Astrocyte of the spinal cord (primary cell): ENCODE measurements at places on chromosomes 6 and 20.

GRCh38 chr20:3209946-3210317, 634 bp downstream of the ITPA start:
- peak; percentile 6 for DNase-seq

- no peak for DNase-seq
Measured at GRCh38 chr6:45803071-45803470, 212.6 kb downstream of the CLIC5 start.

DNA sequence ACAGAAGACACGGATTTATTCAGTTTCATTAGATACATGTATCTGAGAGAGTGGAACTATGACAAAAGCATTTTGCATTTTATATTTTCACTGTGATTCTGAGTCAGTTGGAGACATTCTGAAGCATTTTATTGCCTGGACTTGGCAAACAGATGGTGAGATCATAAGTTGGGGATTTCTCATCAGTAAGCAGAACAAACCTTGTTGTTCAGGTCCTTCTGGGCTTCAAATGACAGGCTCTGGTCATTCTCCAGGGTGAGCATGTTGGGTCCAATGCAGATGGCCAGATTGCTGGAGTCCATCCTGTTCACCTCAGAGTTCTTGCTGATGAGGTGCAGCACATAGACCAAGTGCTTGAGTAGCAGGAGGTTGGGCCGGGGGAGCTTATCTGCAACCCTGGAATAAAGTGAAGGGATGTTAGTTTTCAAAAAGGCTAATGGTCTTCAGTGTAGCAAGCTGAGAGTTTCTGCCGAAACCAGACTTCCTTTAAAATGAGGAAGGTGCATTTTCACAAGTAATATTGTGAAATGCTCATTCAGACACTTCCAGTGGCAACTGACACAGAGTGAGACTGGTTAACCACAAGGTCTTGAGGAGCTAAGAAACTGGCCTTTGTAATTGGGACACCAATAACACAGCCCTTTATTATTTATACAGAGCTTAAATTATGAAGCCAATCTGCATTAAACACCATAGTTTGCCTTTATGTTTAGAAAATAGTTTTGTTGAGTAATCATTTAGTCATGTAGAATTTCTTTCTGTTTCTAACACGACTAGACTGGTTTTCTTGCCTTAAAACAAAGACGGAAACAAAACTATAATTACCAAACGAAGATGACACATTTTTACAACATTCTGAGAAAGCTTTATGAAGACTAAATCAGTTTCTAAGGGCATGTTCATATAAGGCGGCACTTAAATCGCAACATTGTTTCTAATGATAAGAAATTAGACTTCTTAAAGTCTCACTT, 5.6 kb downstream of the TAGAP start:
- peak; percentile 28 for DNase-seq

DNA sequence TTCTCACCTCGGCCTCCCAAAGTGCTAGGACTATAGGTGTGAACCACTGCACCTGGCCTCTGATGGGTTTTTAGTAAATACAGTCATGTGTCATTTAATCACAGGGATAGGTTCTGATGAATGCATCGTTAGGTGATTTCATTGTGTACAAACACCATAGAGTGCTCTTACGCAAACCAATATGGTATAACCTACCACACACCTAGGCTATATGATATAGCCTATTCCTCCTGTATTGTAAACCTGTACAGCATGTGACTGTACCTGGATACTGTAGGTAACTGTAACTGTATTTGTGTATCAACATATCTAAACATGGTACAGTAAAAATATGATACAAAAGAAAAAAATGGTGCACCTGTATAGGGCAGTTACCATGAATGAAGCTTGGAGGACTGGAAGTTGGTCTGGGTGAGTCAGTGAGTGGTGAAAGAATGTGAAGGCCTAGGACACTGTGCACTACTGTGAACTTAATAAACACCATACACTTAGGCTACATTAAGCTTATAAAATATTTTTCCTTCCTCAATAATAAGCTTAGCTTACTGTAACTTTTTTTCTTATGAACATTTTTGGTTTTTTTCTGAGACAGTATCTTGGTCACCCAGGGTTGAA, 10.0 kb downstream of the BICRAL start:
- no peak for DNase-seq

DNA sequence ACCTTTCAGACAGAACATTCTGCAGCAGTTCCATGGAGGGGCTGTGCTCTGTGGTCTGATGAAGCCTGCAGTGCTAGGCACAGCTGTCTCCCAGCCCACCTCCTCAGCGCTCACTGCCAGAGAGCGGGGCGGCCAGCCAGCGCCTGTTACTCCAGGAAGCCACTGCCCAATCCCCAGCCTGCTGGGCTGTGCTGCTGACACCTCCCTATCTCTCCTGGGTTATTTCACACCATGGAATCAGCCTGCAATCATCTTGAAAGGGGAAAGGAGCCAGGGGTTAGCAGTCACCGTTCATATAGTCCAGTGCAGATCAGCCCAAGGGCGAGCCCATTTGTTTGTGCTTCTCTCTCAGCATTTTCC, 46.3 kb upstream of the NHSL1 start:
- DNase-seq, result peak; percentile 78

DNA sequence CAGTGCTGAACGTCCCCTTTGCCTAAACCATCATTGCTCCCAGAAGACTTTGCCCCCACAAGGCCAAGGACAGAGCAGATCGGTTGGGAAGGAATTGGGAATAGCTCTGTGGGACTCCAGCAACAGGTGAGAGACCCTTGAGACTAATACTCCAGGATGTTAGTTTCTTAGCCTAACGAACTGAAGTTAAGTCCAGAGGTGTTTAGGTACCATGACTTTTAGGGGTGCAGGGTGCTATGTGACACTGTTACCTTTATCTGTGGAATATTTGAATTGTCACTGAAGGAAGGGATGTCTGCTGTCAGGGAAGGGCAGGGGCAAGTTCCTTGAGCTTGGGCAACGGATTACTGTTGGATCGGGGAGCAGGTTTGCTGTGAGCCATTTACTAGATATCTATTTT, 1.9 kb downstream of the BLCAP start:
- no peak for DNase-seq

- DNase-seq, result no peak
Measured at GRCh38 chr20:24950836-24951525, 1.9 kb downstream of the CST7 start.

- DNase-seq, result no peak
Measured at GRCh38 chr6:29559524-29560287, at the start of gene UBD. UBD (minus strand) TSS chr6:29559732; CDS start chr6:29559701, 31 bp downstream.

DNA sequence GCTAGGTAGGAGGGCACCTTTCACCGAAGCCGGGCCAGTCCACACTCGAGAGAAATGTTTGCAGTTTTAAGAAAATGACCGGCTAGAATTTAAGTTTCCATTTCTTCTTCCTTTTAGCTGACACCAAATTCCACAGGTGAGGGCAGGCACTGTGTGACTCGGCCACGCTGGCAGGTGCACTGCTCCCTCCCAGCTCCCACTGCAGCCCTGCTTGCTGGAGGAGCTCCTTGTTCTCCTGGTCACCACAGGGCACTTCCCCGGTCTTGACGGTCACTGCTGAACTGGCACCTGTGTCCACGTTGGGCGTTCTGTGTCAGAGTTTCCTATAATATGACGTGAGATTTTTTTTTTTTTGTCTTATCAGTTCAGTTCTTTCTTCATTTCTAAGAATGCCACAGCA, 3.6 kb upstream of the KIF25 start:
- no peak for DNase-seq

GRCh38 chr20:22027423-22027822, 322.0 kb downstream of the PAX1 start:
- no peak for DNase-seq
